ENCODE measurements at places on chromosomes 3 and 15.

DNA sequence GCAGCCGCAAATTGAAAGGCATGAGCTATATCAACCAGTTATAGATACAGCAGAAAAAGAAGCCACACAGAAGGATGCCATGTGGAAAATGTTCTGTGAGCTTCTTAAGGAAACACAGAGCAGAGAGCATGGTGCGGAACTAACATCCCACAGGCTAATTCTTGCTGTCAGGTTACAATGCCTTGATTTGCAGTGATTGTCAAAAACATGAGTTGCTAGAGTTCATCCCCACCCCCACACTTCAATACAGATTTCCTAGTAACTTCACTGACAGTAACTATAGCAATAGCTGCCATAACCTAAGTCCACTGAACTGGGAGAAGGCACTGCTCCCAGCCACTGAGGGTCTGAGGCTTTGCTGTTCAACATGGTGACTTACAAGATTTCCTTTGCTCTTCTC lies 821.6 kb downstream of the SQOR start:
- DNase-seq, result no peak

GRCh38 chr3:186115239-186115996 lies 6.5 kb upstream of the ETV5 start:
- DNase-seq, result no peak

DNA sequence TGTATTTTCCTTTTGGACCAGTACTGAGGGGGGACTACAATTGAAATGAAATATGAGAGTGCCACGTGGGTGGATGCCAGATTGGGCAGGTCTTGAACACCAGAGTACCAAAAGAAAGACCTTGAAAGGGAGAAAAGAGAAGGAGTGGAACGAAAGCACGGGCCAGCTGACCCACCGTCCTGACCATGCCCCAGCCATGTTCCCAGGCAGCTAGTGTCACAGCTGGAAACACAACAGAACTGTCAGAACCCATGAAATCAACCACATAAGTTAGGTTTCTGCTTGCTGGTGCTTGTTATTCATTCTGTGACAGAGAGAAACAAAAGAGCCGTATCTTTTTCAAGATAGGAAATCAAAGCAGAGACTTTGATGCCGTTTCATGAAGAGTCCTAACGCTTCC lies 268.8 kb downstream of the MEX3B start:
- DNase-seq, result no peak

DNA sequence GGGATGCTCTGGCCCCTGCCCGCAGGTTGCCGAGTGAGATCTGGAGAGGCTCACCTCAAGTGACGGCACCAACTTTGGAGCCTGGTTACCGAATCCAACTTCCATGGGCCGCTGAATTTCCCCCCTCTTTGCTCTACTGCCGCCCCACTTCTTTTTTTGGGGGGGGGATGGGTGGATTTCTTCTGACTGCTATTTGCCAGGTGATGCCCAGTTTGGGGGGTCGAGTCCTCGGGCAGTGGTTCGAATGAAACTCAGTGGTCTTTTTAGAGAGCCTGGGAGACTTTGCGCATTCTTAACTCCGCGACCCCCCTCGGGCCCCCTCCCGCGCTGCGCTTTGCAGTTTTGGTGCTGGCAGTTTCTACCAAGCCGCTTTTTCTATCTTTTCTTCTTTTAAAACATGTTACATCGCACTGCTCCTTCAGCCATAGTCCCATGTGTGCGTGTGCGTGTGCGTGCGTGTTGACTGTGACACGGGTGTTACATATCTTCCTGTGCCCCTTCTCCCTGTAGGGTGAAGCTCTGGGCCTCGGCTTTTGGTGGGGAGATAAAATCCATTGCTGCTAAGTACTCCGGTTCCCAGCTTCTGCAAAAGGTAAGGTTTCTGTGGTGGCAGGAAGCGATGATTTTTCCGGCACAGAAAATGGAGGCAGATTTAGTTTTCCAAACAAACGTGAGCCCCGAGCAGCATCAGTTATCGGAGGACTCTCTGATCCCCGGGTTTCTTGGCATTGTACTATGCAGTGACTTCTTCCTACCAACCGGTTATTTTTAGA lies 837 bp downstream of the CACNA2D3 start:
- DNase-seq, result no peak

DNA sequence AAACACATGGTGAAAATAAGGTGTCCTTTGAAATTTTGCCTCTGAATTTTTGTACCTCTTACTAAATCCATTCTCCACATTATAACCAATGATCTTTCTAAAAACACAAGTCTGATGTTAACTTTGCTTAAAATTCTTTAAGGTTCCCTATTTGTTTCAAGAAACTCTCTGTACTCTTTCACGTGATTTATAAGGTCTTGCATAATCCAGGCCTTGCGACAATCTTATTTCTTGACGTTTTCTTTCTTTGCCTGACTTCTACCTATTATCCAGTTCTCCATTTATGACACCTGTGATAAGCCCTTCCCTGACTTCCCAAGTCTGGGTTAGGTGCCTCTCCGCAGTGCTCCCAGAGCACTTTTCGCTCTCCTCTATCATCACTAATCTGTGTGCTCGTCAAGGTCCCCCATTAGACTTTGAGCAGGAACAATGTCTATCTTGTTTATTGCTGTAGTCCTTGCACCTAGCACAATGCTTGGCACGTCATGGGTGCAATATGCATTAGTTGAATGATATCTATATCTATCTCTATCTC lies 24.3 kb upstream of the KPNA1 start:
- no peak for DNase-seq

- DNase-seq, result no peak
These were observed 1.2 kb downstream of the GOLIM4 start for GRCh38 chr3:168094580-168094876.

DNA sequence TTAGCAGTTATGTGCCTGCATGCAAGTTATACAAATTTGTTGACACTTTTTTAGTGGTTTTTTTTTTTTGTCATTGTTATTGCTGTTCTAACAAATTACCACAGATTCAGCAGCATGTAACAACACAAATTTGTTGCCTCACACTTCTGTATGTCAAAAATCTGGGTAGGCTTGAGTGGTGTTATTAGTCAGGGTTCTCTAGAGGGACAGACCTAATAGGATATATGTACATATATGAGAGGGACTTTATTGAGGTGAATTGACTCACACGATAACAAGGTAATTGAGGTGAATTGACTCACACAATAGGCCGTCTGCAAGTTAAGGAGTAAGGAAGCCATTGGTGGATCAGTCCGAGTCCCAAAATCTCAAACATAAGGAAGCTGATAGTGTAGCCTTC lies 15.0 kb upstream of the PLSCR1 start:
- no peak for DNase-seq

GRCh38 chr3:156106721-156107373 lies 13.5 kb upstream of the KCNAB1 start:
- no peak for DNase-seq

- DNase-seq, result no peak
These were observed 34.1 kb downstream of the CCDC191 start for GRCh38 chr3:114022145-114022802.

DNA sequence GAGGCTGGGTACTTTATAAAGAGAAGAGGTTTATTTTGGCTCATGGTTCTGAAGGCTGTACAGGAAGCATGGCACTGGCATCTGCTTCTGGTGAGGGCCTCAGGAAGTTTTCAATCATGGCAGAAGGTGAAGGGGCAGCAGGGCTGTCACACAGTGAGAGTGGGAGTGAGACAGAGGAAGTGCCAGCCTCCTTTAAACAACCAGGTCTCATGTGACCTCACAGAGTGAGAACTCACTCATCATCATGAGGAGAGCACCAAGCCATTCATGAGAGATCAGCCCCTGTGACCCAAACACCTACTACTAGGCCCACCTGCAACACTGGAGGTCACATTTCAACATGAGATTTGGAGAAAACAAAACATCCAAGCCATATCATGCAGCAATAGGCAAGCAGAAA lies 9.3 kb upstream of the RFTN1 start:
- peak; percentile 8 for DNase-seq

- DNase-seq, result no peak
These were observed 29.0 kb upstream of the ATP10A start for GRCh38 chr15:25892126-25892525.

DNA sequence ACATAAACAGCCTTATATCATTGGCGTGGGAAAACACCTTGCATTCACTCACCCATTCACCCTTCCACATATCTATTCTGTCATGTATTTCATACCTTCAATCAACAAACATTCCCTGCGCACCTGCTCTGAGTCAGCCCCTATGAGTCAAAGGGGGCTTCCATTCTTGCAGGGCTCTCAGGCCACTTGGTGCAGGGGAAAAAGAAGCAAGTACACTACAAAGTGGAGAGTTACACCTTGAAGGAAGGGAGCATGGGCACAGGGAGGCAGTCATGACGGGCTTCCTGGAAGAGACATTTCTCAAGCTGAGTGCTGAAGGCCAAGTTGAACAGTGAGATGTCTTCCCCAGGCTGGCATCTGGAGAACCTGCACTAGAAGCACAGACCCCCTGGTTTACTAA lies 4.6 kb upstream of the AMOTL2 start:
- no peak for DNase-seq

DNA sequence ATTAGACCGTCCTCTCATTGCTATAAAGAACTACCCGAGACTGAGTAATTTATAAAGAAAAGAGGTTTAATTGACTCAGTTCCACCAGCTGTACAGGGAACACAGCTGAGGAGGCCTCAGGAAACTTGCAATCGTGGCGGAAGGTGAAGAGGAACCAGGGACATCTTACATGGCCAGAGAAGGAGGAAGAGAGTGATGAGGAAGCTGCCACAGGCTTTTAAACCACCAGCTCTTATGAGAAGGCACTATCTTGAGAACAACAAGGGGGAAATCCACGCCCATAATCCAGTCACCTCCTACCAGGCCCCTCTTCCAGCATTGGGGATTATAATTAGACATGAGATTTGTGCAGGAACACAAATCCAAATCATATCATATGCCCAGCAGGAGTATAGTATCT lies 138.5 kb downstream of the ALCAM start:
- no peak for DNase-seq

GRCh38 chr3:110680450-110680849 lies 391.2 kb upstream of the NECTIN3 start:
- no peak for DNase-seq

- DNase-seq, result peak; percentile 67
These were observed 37.6 kb downstream of the NCEH1 start for GRCh38 chr3:172673210-172673679.

DNA sequence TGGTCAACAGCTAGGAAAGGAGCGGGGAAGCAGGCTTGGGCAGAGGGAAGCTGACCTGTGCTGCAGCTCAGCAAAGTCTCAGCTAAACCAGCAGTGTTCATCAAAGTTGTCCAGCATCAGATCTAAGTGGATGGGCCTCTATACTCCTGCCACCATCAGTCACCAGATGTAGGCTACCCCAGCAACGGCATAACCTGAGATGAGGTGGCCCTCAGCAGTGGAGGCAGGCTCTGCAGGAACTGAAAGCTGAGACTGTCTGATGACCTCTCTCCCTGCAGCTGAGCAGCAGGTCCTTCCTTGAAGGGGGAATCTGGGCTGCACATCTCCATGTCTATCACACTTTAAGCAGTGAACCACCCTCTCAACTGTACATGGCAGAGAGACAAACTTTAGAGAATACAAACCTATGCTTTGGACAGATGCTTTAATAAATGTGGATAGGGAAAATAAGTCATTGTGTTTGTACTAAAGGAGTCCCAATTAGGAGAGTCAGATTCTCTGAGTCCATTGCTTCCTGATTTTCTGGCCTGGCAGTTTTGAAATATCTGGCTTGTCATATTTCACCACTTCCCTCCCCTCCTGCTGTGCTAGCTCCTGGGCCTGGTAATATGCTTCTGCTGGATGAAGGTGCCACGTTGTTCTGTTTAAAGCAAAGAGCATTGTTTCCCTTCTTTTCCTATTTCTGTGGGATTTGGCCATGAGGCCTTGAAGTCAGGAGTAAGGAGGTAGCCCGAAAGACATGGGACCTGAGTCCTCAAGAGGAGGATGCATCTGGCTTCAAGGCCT lies 11.1 kb upstream of the PSTPIP1 start:
- no peak for DNase-seq

DNA sequence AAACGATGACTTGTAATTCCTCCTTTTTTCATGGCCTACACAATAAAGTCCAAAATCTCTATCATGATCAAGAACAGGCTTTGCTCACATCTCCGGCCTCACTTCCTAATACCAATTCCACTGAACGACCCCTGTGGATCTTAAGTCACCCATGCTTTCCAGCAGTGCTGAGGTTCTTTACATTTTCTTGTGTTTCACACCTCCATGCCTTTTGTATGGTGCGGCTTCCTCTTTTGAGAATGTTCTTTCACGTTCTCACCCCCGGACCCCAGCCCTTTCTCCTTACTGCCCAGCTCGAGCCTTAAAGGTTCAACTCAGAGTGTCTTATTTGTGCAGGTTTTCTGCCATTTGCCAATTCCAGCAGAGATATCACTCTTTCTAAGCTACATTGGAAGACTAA lies 70.1 kb downstream of the CSNK1G1 start:
- no peak for DNase-seq

DNA sequence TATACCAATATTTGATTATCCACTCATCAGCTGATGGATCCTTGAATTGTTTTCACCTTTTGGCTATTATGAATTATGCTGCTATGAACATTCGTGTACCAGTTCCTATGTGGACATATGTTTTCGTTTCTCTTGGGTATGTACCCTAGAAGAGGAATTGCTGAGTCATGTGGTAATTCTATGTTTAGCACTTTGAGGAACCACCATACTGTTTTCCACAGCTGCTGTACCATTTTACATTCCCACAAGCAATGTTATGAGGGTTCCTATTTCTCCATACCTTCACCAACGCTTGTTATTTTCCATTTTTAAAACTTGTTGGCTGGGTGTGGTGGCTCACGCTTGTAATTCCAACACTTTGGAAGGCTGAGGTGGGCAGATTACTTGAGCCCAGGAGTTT lies 62.9 kb downstream of the RPLP1 start:
- DNase-seq, result no peak

GRCh38 chr3:131630097-131630496 lies 127.3 kb upstream of the MRPL3 start:
- DNase-seq, result no peak

DNA sequence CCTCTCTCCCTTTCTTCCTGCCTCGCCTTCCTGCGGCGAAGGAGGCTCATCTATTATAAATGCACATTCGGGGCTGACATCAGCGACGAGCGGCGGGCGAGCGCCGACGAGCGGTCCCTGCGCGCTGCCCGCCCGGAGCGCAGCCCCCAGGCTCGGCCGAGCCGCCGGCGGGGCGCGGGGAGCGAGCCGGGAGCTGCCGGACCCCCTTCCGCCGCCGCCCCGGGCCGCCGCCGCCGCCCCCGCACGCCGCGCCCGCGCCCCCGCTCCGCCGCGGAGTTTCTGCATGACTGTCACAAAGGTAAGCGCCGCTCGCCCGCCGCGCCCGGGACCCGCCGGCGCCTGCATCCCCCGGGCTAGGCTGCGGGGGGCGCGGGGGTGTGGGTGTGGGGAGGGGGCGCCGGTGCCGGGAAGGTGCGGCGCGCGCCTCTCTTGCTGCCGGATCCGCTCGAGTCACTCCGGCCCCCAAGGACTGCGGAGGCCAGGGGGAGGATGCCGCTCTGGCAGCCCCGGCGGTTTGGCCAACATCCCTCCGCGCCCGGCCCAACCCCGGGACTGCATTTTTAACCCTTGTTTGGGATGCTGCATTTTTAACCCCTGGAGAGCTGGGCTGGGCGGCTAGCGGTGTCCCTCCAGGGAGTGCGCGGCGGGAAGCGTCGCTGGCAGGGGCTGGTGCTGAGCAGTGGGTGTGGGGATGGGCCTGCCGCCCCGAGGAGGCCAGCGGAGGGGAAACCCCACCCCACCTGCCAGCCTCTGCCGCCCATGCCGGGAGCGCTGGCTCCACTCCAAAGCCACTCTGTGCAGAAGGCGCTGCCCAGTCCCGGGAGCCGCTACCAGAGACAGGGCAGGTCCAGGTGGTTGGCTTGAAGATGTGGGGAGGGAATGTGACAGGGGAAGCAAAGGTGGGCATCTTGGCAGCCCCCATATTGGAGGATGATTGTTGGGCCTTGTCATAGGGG lies at the start of gene CORO2B:
TSS of gene CORO2B (plus strand) at position 14 of the 956 bp plus-strand sequence. CDS start at position 284, 270 bp downstream.
- DNase-seq, result no peak

All from CD4-positive, alpha-beta T cell treated with Interferon alpha-2 for 1 hour (primary cell).